ENCODE measurements at places on chromosomes 12 and 14. TPM values are rescaled to one million over a fixed set of nuclear protein-coding genes. Genes with fewer than 3 reads are reported as not detected.

DNA sequence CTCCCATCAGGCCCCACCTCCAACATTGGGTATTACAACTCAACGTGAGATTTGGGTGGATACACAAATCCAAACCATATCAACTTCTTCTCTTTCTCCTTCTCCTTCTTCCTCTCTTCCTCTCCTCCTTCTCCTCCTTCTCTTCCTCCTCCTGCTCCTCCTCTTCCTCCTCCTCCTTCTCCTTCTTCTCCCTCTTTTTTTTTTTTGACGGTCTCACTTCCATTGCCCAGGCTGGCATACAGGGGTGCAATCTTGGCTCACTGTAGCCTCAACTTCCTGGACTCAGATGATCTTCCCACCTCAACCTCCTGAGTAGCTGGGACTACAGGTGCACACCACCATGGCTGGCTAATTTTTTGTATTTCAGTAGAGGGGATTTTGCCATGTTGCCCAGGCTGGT, 11.4 kb upstream of the NUBPL start:
- DNase-seq = no peak

DNA sequence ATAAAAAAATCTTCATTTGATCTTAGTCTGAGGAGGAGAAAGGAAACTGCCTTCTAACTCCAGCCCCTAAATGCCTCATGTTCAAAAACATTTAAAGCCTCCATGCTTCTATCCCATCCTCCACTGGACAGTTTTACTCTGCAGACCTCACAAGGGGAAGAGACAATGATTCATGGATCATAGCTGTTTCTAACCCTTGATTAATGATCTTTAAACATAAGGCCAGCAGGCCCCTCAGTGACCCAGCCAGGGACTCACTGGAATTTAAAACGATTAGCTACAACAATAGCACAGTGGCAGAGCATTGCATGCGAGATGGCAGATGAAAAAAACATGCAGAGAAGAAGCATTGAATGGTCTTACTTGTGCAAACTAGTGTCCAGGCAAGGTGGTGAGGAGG, 6.0 kb downstream of the DCTN2 start:
- DNase-seq = no peak

DNA sequence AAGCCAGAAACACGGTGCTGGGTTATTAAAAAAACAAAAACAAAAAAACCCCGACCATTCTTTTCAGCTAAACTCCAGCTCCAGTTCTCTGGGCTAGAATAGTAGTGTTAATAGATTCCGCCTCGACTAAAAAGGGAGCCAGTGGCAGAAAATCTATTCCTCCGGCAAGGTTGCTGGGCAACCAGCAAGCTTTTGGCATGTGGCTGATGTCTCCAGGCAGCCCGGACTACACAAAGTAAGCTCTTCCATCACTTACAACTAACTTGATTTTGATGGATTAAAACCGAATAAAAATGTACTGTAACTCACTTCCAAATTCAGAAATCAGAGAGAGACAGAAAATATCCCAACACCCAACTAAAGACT, 126.4 kb upstream of the FOXN3 start:
- no peak for DNase-seq

DNA sequence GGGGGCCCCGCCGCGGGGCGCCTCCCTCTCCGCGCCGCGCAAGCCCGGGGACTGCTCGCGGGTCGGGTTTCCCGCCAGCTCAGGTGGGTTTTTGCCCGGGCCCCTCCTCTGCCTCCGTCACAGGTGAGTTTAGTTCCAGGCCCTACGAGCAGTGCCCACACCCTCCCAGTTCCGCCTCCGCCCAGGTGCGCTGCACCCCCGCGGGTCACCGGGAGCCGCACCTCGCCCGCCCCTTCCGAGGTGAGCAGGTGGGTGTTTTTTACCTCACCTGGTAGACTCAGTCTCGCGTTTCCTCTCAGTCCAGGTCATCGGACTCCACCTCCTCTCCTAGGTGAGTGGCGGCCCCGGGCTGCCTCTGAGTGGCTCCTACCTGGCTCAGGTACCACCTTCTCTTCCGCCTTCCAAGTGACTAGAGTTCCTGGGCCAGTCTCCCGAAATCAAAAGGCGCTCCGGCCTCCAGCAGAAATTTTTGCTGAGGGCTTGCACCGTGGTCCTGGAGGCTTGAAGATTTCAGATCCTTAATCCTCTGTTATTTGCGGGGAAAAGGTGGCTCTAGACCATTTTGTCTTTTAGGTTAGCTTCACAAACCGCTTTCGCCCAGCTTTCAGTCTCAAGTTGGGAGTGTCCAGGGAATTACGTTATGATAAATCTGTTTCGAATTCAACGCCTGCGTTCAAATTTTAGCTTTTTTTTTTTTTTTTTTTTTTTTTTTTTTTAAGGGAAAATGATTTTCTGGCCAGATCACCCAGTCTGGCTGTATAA, at the start of gene TMEM30B:
TSS of gene TMEM30B (minus strand) at position 153 of the 762 bp plus-strand sequence. CDS start 191 bp downstream, outside the sequence.
- DNase-seq = peak; percentile 11

DNA sequence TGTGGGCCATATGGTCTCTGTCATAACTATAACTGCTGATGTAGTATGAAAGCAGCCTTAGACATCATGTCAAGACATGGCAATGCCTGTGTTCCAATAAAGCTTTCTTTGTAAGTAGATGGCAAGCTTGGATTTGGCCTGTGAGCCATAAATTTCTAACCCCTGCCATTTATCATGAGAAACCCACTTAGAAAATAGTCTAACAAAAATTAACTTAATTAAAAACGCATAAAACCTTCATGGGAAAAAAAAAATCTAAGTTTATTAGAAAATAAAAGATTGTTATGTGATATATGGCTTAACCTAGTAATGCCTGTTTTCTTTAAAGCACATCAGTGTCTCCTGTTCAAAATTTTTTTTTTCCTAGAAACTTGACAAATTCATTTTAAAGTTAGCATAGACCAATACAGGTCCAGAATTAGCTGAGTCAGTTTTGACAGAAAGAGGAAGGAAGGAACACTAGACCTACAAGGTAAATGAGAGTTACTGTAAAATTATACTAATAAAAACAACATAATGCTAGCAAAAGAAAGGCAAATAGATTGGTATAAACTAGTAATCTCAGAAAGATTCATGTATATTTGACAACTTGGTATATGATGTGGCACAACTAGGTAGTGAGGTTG, 68.2 kb downstream of the USP15 start:
- DNase-seq = no peak

DNA sequence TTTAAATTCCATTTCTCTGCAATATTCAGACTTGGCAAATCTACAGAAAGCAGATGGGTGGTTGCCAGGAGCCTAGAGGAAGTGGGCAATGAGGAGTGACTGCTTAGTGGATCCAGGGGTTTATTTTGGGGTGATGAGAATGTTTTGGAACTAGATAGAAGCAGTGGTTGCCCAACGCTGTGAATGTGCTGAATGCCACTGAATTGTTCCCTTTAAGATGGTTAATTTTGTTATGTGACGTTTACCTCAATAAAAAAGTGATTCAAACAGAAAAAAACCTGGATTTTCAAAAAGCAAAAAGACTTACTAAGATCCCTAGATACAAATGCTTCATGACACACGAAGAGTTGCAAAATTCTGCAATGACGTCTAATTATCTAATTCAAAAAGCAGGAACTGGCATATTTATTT, 34.2 kb downstream of the DAO start:
- DNase-seq = no peak

- DNase-seq = no peak
Measured at GRCh38 chr12:71010143-71010479, 89.6 kb upstream of the PTPRR start.

- DNase-seq = no peak
Measured at GRCh38 chr12:52949413-52950331, 754 bp downstream of the KRT18 start.

TRPV4 gene
- total RNA-seq = not detected

MANSC1 gene
- not detected for total RNA-seq

NTS gene
- not detected for total RNA-seq

TAS2R7 gene
- not detected for total RNA-seq
